Osteoblast (primary cell): ENCODE measurements at places on chromosomes 7 and 10.
A peak's percentile ranks its signal among the peaks of the same experiment; 100 is the strongest.

GRCh38 chr10:43124574-43125273 lies 13.5 kb upstream of the CSGALNACT2 start:
- DNase-seq: peak; percentile 22

GRCh38 chr7:137835486-137836112 lies 11.2 kb downstream of the DGKI start:
- no peak for DNase-seq

- DNase-seq: no peak
Observed at GRCh38 chr7:28128608-28129007, 52.0 kb downstream of the JAZF1 start.

DNA sequence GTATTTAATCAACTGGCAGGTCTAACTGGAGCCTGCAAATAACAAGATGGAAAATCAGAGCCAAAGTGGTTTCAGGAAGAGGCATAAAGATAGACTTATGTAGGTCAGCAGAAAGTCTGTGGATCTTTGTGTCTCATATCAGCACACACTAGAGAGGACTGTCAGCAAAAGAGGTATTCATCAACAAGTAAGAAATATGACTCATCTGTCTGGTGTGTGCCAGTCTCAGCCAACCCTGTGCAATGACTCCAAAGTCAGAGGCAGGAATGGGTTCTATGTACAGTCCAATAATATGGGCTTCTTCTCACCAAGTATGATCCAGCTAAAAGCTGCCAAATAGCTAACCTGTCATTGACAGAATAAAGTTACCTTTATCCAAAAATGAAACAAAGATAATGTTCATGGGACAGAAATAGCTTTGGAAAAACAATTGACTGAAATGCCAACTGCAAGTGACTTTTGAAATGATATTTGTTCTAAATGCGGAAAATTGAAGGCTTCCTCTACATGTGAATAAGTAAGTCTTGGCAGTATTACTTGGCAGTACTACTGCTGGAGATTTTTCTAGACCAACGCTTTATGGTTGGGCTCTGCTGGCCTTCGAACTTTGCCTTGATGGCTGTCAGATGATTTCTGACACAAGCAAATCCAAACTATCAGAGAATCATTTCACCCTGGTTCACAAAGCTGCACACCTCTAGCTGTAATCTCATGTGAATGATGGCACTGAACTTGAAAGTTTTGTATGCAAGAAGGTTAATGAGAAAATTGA lies 272.3 kb upstream of the SEMA3C start:
- DNase-seq: no peak

GRCh38 chr10:49526619-49527018 lies 12.3 kb downstream of the ERCC6 start:
- no peak for DNase-seq

DNA sequence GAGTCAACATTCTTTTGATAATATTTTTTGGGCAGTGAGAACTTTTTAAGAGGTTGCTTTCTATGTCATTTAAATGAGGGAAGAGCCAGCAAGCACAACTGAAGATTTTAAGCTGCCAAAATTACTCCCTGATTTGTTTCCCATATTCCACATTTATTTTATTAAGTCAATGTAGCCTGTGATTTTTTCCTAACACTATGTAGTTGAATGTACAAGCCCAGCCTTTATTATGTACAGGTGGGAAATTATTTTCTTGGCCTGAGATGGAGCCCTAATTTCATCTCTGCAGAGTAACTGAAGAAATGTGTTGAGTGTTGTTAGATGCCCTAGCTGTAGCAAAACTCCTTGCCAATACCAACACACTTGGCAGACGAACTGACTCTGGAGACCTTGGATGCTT lies 83.1 kb upstream of the MINDY3 start:
- DNase-seq: no peak

GRCh38 chr7:149872419-149873073 lies 1.2 kb upstream of the ATP6V0E2 start:
- DNase-seq: peak; percentile 98

GRCh38 chr10:97743169-97743943 lies 6.4 kb downstream of the ZFYVE27 start:
- peak; percentile 49 for DNase-seq

DNA sequence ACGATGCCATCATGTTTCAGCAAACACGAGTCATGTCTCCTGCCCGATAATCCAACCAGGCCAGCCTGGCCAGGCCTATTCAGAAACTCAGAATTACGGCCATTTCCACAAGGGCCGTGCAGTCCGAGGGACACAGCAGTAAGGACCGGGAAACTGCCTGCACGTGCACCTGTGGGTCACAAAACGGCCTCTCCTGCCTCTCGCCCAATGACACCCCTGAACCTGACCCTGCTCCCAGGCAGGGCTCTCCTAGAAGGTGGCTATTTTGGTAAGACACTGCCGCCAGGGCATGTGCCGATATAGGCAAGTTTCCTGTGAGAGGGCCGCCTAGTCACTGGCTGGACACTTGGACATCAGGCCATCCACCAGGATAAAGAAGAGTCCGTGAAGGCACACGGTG lies 196.7 kb downstream of the TCERG1L start:
- peak; percentile 42 for DNase-seq

DNA sequence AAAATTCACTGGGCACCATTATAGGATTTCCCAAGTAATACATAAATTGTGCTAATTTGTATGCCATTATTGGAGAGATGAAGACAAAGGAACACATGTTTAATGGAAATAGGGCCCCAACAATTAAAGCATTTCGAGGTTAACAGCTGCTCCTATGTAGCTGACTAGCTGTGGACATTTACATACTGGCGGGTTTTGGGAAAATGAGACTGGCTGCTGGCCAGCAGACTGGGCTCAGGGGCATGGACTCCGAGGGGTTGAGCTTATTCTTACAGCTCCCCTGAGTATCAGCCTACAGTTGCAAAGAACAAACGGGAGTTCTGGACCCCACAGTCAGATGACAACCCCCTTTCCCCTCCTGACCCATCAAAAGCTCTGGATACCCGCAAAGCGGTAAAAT lies 91.9 kb upstream of the MYO3A start:
- no peak for DNase-seq

GRCh38 chr7:91137788-91138368 lies 126.4 kb upstream of the FZD1 start:
- DNase-seq: no peak

DNA sequence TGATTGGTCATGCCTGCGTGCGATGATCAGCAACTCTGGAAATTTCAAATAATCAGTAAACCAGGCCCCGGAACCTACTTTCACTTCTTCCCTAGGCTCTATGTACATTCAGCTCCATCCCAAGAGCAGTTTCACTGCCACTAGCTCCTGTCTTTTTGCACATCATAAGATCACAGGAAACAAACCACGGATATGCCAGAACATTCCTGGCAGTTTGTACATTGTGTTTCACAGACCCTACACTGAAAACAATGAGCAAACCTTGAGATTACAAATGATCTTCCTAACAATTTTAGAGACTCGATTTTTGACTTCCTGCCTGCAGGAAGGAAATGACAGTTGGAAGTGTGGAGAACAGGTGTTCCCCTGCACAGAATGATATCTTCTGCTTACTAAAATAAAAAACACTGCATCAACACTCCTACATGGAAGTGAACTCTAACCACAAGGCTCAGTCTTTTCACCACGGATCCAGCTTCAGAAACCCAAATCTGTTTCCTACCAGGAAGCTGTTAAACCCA lies 7.6 kb upstream of the TMEM236 start:
- DNase-seq: no peak

GRCh38 chr7:45893996-45894664 lies 5.8 kb downstream of the IGFBP1 start:
- DNase-seq: no peak

- peak; percentile 93 for DNase-seq
Observed at GRCh38 chr10:15223174-15223573, 54.7 kb upstream of the NMT2 start.

- DNase-seq: no peak
Observed at GRCh38 chr7:81183326-81183725, 264.5 kb upstream of the SEMA3C start.

GRCh38 chr7:158421361-158421760 lies 166.3 kb downstream of the PTPRN2 start:
- no peak for DNase-seq

- no peak for DNase-seq
Observed at GRCh38 chr7:9091282-9091681, 657.9 kb downstream of the NXPH1 start.

GRCh38 chr10:124040451-124041188 lies 52.8 kb downstream of the CHST15 start:
- DNase-seq: no peak

DNA sequence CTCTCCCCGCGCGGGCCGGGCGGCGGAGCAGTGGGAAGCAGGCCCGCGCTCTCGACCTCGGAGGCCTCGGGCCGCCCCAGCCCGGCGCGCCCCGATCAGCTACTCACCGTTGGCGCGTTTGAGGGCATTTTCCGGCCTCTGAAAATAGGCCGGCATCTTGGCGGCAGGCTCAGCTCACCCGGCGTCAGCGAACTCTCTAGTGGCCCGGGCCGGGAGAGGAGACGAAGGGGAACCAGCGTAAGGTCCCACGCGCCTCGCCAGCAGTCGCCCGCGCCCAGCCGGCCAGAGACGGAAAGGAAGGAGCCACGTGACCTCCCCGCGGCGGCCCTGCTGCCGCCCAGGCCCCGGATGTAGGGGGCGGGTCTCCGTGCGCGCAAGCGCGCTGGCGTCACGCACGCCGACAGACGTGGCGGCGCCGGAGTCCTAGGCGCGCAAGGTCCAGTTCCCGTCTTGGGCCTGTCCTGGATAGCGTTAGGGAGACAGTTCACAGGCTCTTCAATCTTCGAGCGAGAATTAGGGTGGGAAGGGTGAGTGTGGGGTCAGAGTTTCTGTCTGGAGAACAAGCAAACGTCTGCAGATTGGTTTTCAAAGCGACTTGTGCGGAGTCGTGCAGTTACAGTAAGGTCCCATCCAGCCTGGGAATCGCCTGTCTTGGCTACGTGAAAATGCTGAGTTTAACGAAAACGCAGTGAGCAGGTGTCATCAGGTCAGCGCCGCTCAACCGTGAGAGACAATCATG lies at the start of gene EIF3A:
EIF3A (minus strand) TSS at position 297 of the 739 bp plus-strand sequence; CDS start at position 156, 141 bp downstream.
- DNase-seq: peak; percentile 97

DNA sequence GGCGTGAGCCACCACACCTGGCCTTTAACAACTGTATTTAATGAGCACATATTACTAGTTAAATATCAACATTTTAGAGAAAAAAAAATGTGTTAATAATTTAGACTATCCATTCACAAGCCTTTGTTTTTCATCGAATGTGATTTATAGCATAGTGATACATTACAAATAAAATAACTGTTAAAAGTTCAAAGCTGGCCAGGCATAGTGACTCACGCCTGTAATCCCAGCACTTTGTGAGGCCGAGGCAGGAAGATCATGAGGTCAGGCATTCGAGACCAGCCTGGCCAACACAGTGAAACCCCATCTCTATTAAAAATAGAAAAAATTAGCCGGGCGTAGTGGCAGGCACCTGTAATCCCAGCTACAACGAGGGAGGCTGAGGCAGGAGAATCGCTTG lies 72.7 kb downstream of the HACD1 start:
- peak; percentile 9 for DNase-seq

GRCh38 chr10:103724074-103724473 lies 131.3 kb downstream of the SH3PXD2A start:
- DNase-seq: no peak

GRCh38 chr10:121516093-121516865 lies 82.0 kb downstream of the FGFR2 start:
- DNase-seq: no peak

DNA sequence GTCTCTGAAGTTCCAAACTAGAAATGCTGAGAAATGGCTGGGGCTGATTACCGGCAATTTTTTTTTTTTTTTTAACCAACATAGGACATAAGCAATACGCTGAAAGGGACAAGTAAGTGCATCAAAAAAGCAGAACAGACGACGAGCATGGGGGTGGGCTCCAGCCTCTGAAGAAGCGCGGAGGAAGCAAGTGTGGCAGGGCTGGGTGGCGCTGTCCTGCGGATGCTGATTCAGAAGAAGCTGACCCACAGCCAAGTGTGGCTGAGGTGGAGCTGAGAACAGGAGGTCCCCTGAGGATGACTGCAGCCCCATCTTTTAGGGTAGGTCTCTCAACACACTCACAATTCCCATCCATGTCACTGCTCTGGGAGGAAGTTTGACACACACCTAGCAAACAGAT lies 65.6 kb downstream of the CTBP2 start:
- no peak for DNase-seq

DNA sequence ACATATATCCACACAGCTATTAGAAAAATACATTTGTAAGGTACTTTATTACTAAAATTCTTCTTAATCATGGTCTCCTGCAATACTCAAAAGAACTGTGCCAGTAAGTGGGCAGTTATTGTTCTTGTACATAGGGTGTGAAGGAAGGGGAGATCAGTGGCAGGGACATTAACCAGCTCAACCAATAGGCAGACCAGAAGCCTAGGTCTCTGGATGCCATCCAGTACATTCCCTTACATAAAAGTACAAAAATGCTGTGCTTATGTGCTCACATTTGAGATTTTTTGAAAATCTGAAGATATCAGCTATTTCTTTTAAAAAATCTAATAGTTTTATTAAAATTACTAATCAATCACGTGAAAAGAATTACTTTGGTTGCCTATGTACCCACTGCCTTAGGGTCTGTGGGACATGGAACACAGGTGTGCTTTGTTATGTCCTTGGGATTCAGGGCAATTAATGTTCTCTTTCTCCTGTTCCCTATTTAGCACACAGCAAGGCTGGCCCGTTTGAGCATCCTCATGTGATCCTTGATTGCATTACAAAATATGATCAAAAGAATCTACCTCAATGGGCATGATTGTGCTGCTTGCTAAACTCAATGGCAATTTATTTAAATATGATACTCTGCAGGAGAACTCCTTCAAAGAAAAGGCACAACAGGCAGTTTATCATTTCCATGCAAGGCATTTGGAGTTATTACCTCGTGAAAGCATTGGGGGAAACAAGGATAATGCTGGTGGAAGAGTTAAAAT lies 22.7 kb downstream of the TWIST1 start:
- DNase-seq: no peak

DNA sequence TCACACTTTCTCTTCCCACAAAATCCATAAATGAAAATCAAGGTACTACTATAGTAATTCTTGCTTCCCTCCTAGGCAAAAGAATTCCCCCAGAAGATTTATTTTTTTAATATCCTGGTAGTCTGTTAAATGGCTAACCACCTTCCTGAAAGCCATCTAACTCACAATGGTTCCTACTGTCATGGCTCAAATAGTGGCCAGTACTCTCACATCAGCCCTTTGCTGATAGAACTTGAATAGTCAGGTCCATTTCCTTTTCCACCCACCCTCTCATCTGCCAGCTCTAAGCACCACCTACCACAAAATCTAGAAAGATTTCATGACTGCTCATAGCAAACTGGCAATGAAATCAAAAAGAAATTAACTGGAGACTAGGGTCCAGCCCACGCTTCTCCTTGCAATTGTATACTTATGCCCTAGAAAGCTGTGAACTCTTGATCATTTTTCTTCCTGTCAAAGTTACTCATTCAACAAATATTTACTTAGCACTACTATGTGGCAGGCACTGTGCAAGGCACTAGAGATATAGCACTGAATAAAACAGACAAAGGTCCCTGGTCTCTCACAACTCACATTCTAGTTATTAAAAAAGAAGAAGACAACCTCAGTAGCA lies 60.4 kb downstream of the ARMH3 start:
- DNase-seq: peak; percentile 49
